ENCODE measurements at places on chromosomes 4 and X.

- DNase-seq = no peak
Observed at GRCh38 chr4:79471309-79471708, 63.3 kb upstream of the GK2 start.

GRCh38 chr4:55993994-55994663 lies 45.4 kb downstream of the CEP135 start:
- no peak for DNase-seq

- no peak for DNase-seq
Observed at GRCh38 chrX:78922754-78923153, 22.4 kb upstream of the P2RY10 start.

GRCh38 chr4:126993351-126993750 lies 639.4 kb upstream of the INTU start:
- no peak for DNase-seq

DNA sequence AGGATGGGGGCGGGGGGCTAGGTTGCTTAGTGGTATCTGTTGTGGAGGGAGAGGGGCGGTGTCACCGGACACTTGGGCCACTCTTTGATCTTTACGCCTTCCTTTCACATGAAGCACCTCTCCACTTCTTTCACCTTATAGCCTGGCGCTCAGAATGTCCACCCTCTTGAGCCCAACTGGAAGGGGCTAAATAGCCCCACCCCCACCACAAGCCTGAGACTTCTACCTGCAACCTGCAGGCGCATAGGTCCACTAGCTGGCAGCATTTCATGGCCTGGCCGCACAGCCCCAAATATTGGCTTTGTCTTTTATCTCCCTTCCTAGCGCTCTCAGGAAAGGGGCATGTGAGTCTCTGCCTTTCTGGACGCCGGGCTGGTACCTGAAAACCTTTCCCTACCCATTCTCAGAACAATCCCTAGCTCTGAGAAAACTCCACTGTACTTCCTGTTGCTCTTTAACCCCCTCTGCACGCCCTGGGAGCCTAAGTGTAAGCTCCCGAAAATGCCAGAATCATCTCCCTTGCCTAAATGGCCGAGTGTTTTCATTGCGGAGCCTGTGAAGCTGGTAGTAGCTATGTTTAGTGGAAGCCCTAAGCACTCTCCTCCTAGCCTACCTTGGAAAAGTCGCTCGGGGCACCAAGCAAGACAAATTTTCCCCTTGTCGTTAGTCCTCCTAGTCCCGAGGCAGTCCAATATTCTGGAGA lies 1.2 kb upstream of the TRPC5 start:
- no peak for DNase-seq

- DNase-seq = no peak
Observed at GRCh38 chr4:47915378-47915777, 995 bp upstream of the NFXL1 start.

DNA sequence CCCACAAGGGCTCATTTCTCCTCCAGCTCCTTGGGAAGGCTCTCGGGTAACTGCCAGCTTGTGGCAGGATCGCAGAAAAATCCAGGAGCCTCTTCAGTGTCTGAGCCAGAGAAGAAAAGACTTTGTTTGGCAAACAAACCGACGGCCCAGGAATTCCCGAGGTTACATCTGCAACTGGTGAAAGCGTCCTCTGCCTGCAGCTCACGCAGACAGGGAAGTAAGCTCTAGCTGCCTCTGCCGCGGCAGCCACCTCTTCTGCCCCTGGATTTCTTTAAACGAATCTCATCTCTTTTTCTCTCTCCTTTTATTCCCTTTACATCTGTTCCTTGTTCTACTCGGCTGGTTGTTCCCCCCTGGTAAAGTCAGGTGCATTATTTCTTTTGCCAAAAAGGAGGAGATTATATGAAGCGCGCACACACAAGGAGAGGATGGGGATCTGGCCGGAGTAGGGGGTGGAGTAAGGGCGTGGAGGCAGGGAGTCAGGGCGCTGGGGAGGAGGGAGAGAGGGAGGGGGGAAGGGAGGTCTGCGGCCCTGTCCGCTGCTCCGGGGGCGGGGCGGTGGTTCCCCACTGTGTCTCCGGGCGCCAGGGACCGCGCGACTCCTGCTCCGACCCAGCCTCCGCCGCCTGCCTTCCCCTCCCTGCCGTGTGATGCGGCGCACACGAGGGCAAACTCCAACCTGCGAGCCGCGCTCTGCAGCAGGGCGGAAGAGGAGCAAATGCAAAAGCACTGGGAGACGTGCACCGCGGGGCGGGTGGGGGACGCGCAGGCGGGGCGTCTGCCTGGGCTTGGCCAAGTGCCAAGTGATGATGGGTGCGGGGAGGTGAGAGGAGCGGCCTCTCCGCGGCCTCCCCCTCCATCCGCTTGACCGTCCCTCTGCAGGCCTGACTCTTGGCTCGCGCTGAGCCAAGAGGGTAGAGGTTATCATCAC lies at the start of gene DCHS2:
Gene DCHS2 (minus strand): TSS at position 459 of the 931 bp plus-strand sequence. CDS start 444 bp downstream, at position 15.
- no peak for DNase-seq

- no peak for DNase-seq
Observed at GRCh38 chr4:8082517-8083055, 76.0 kb downstream of the ABLIM2 start.

DNA sequence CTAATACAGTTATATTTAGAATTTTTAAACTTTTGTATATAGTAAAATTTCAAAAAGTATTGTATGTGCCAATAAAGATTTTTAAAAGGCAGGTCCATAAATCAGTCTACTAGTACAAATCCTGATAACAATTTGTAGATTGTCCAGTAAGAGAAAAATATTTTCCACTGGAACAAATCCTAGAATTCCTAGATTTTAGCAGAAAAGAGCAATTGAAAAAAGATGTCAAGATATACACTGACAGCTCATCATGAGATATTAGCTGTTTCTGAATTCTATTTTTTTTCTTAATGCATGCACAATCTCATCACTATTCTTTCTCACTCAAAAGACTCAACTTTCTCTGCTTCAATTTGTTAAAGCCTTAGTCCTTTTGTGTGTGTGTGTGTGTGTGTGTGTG lies 289.2 kb upstream of the MAD2L1 start:
- DNase-seq = no peak

DNA sequence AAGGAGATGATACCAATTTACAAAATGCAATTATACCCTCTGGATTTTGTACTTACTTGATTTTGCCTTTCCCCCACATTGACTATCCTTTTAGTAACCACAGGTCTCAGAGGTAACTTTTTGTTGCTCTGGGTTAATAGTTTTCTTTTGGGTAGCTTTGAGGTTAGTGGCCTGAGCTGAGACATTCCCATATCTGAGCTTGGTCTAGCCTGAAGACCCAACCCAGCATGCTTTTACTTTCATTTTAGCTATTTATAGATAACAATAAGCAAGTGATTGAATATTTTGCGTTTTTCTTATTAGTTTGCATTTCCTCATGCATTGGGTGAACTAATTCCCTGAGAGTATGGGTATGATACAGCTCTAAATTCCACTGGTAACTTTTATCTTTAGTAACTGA lies 11.8 kb downstream of the HTN1 start:
- no peak for DNase-seq

DNA sequence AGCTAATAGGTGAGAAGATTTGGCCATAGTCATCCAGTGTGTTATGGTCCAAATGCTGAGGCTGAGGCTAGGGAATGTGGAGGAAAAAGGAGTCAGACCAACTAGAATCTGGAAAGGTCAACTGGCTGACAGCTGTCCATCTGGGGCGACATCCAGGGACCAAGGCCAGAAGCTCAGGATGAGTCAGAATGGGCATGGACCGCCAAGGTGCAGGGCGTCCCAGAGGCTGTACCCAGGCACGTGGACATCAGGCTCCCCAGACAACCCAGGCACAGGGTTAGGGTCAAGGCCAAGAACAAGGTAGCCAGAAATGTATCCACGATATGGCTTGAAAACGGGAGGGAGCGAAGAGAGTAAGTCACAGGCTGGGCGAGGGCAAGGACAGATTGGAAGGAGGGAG lies 26.1 kb upstream of the PTTG2 start:
- DNase-seq = no peak

- DNase-seq = peak; percentile 47
Observed at GRCh38 chr4:153248641-153249198, 44.5 kb downstream of the TRIM2 start.

DNA sequence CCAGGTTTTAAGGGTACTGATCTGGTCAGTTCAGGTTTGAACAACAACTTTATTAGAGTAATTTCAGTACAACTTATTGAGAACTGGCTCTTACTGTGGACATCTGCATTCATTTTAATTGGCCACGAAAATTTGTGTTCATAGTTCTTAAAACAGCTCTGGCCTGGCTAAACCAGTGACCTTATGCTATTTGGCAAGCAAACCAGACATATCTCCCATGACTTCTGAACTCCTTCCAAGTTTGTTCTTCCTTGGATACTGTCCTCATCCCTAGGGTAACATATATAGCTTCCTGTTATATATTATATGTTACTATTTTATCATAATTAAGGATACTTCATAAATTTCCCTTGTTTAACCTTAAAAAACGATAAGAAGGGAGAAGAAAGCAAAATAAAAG lies 841.9 kb downstream of the TRAM1L1 start:
- no peak for DNase-seq

DNA sequence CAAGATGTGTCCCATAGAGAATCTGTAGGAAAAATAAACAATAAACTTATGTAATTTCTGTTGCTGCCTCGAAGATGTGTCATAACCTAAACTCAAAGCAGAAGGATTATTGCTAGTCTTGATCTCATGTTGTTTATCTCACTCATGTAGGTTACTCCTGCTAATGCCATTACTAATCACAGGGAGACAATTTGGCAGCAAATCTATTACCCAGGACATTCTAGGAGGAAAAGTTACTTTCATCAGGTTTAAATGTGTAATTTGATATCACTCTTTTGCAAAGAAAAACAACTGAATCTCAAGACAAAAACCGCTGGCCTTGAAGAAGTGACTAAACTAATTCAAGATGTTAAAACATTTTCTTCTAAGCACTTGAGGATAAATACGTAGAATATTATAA lies 34.0 kb downstream of the LDOC1 start:
- DNase-seq = no peak

DNA sequence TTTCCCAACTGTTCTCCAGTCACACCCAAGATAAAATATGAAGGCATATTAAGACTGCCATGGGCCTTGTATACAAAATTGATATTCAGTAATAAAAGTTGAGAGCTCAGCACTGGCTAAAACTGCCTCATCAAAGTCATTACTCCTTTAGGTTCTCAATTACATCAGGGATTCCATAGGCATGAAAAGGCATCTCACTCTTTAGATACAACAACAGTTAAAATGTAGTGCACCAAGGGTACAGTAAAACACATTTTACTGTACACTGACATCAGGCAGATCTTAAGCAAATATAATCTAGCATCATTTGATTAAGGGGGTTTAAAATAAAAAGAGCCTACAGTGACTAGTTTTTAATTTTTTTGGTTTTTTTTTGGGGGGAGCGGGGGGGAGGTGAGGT lies 107.7 kb downstream of the PPP3CA start:
- no peak for DNase-seq

GRCh38 chr4:8557151-8558076 lies 22.8 kb upstream of the GPR78 start:
- no peak for DNase-seq

- DNase-seq = no peak
Observed at GRCh38 chrX:6307156-6307555, 78.5 kb upstream of the NLGN4X start.

DNA sequence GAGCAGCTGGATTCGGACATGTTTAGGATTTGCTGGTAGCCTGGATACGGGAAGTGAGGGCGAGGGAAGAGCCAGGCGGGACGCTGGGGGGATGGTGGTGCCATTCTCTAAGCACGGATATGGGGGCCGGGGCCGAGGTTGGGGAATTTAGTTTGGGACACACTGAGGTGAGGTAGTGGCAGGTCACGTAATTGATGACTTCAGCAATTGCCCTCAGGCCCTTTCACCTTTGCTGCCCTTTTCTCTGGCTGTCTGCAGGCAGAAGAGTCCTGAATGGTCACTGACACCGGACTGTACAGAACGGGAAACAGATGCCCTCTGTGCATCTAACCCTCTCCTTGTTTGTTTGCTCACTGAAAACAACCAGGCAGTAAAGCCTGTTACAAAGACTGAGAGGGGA lies 16.9 kb upstream of the HMGB3 start:
- no peak for DNase-seq

GRCh38 chr4:8353912-8354453 lies 84.4 kb downstream of the HTRA3 start:
- no peak for DNase-seq
